ENCODE measurements at places on chromosomes 2 and 18.

DNA sequence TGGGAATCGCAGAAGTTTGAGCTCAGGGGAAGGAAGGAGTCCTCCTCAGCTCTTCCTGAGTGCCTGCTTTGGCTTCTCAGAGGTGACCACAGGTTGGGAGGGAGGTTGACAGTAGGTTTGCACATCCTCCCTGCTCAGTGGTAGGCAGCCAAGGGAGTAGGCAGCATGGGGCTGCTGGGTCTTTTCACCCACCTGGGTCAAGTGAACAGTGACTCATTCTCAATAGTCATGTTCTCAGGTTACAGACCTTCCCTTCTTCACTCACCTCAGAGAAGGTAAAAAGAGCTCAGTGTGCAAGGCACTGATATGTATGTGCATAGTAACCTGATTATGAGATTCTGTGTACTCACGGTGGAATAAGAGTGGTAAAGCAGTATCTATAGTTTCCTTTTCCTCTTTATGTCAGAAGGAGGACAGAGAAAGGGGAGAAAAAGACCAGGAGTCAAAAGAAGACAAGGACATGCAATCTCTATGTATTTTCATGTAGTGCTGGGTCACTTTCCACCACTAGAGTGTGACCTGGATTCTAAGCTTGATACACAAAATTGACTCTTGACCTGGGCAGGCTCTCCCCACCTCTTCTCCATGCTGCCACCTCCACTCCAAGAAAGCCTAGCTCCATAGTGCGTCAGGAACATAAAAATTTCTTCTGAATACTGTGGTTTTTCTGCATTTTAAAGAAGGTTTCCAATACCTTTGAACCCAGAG is 36.5 kb upstream of the ASNSD1 start:
- DNase-seq = no peak

- no peak for DNase-seq
Measured at GRCh38 chr2:37600735-37601134, 70.7 kb downstream of the CDC42EP3 start.

- no peak for DNase-seq
Measured at GRCh38 chr2:131010566-131010965, 82.7 kb downstream of the FAM168B start.

DNA sequence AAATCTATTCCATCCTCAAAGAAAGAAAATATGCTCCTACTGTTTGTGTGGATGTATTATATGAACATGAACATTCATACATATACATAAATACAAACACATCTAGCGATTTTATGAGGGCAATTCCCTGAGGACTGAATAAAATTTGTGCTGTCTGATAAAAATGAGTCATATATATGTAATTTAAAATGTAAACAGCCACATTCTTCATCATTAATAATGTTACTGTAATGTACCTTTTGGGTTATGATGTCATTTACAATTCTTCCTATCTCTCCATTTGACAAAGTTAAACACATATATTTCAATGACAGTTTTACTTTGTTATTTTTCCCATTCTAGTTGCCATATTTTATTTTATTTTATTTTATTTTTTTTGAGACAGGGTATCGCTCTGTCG is 91.3 kb upstream of the ZFP36L2 start:
- no peak for DNase-seq

DNA sequence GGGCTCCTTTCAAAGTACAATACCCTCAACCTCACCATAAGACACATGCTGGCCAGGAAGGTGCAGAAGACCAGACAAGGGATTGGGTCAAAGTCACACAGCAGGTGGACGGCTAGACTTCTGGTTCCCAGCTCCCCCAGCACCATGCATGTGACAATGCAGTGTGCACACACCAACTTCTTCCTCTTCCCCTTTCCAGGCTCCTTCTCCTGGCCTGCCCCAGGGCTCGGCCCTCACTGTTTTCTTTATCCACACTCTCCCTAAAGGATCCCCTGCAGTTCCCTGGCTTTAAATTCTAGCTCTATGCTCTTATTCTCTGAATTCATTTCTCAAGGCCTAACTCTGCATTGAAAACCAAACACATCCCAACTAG is 82.3 kb downstream of the LOXHD1 start:
- no peak for DNase-seq

- no peak for DNase-seq
Measured at GRCh38 chr2:233055362-233055761, 4.8 kb upstream of the INPP5D start.

DNA sequence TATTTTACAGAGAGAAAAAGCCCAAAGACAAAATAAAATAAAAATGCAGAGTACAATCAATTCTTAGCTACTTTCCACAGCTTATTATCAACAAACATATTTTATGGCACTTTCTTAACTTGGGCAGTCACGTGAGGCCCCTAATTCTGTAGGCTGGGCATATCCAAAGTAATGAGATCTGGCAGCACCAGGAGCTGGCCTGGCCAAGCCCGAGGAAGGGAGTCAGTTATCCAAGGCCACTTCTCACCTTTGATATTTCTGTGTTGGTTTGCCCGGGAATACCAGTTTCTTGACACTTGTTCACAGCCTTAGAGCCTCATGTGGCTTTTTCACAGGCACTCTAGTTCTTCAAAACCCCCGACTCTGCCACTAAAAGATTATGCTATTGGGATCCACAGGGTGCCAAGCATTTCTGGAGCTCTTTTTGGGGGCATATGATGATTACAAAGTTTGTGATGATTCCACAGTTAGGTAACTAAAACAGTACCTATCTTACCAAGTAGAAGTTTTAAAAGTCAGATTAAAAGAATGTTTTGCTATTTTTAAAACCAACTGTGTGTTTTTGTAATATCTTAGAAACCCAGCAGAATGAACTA is 90.4 kb downstream of the MEP1B start:
- no peak for DNase-seq

DNA sequence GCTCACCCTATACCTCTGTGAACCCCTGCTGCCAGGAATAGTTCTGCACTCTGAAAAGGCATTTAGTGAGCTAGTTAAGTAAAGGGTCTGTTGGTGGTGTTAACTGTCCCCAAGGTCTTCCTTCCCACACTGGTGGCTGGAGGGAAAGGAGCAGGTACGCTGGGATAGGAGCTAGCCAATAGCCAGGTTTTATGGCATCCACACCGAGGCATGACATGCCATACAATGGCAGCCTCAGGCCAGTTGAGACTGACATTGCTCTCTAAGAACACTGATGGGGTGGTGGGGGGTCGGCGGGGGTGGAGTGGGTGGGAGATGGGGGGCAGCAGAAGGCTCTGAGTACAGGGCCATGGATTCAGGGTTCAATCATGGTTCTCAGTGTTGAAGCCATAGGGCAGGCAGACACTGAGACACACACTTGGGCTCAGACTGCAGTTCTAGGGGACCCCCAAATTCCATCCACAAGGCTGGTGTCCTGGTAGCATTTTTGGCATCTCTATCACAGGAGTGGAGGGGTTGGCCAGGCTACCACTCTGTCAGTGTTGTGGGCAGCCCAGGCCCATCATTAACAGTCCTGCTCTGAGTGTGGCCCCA is 136.0 kb downstream of the CTIF start:
- no peak for DNase-seq

DNA sequence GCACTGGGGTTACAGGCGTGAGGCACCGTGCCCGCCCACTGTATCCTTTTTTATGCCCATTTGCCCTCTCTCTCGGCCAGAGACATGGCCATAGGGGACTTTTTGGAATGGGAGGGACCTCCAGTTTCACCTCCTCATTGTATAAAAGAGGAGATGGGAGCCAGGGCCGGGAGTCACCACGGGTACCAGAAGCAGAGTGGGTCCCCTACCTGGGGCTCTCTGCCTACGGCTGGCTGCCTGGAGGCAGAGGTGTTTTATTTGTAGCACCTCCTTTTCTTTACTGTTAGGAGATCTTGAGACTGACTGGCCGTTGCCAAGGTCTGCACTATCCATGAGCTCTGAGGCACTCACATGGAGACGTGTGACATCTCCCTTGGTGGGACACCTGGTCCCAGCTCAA is 162.8 kb downstream of the LDLRAD4 start:
- DNase-seq = no peak

- DNase-seq = no peak
Measured at GRCh38 chr2:197190100-197190432, 120.5 kb downstream of the ANKRD44 start.

DNA sequence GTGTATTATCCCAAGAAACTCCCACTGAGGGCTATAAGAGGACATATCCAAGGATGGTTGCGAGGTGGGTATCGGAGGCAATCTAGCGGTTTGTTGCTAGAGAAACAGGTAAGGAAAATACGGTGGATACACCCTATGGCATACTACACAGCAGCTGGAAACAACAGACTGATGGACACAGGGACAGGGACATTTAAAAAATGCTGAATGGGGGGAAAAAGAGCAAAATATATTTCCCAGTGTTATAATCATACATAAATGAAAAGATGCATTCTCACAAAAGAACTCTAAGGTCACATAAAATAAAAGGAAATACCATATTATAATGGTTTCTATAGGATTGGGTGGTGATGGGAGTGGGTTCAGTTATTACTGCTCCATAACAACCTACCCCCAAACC is 95.9 kb downstream of the SMC6 start:
- DNase-seq = no peak

DNA sequence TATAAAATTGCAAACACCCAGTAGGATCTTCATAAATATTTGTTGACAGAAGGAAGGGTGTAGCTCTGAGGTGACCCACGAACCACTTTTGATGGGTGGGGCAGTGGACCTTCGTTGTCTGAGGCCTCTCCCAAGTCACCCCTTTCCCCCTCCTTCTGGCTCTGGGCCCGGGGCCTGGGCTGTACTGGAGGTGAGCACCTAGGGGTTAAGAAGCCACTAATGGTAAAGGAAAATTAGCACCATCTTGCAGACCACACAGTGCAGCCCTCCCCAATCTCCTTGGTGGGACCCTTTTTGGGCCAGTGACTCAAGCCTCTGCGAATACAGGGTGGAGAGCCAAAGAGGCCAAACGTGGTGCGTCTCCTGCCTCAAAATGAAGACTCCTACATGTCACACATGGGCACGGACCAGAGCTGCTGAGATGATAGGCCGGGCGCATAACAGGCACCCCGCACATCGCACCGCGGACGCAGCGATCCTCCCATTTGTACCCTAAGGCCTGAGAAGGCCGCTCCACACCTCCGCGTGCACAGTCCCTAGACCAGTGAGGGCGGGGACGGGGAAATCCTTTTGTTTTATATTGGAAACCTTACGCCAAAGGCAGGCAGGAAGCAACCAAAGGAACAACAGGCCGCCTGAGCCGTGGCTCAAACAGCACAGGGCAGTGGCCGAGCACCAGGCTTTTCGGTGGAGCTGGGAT is 31.9 kb upstream of the ATP6V1B1 start:
- DNase-seq = no peak

All from urothelium cell line (cell line).